ENCODE measurements at places on chromosomes 1 and 21. TPM values are rescaled to one million over a fixed set of nuclear protein-coding genes. Genes with fewer than 3 reads are reported as not detected.

Gene SLAMF9
- total RNA-seq = 0.40 TPM

Gene LCE3B
- not detected for total RNA-seq

Gene CFHR4
- total RNA-seq = not detected

Gene NTMT2
- total RNA-seq = not detected

Gene C1orf185
- not detected for total RNA-seq

Gene PADI4
- total RNA-seq = not detected

Gene FAM167B
- total RNA-seq = 0.45 TPM

Gene HLX
- 5.5 TPM for total RNA-seq

Gene UCK2
- total RNA-seq = 116 TPM

Gene IRF2BP2
- total RNA-seq = 127 TPM

Gene GPR37L1
- 0.14 TPM for total RNA-seq

Gene TCHHL1
- not detected for total RNA-seq

Gene IL20
- total RNA-seq = not detected

Gene CLDN19
- total RNA-seq = not detected

Gene IVL
- total RNA-seq = not detected

Gene WDR77
- 49.8 TPM for total RNA-seq

Gene TYW3
- total RNA-seq = 19.4 TPM

Gene FCRL5
- not detected for total RNA-seq

Gene HRNR
- total RNA-seq = not detected

Gene NBPF6
- total RNA-seq = not detected

Gene SPRR2B
- total RNA-seq = not detected

Gene FAM72B
- 9.0 TPM for total RNA-seq

Gene ATP1A4
- total RNA-seq = not detected

Gene TMEM51
- total RNA-seq = 41.6 TPM

Gene TRIM17
- not detected for total RNA-seq

Gene KRTAP25-1
- total RNA-seq = not detected

Gene HDGF
- 455 TPM for total RNA-seq

Gene KMO
- 0.90 TPM for total RNA-seq

Gene CD2
- not detected for total RNA-seq

Gene EPHA10
- total RNA-seq = 0.44 TPM

Gene DNALI1
- total RNA-seq = not detected

Gene GJC2
- total RNA-seq = 0.48 TPM

Gene SDC3
- total RNA-seq = 10.8 TPM
